NCI-H1436 treated with DMSO at 0.1 percent for 48 hours (cell line): ENCODE measurements at places on chromosomes 6 and 20.

GRCh38 chr20:38115205-38115604, 49.9 kb downstream of the TGM2 start:
- DNase-seq = no peak

DNA sequence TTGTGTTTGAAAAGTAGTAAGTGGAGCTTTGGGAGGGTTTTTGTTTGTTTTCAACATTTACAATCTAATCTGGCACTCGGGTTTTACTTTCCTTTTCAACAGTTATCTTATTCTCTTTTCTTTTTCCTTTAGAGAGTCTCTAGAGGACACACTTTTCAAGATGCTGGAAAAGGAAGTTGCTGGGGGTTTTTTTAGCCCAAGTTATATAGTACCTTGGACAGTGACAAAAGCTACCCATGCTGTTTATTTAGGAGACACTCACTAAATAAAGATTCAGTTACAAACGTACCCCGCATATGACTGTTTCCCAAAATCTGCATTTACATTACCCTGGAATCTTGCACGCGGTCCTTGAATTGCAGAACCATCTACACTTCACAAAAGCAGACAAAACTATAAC, 78.8 kb downstream of the MAP7 start:
- no peak for DNase-seq

DNA sequence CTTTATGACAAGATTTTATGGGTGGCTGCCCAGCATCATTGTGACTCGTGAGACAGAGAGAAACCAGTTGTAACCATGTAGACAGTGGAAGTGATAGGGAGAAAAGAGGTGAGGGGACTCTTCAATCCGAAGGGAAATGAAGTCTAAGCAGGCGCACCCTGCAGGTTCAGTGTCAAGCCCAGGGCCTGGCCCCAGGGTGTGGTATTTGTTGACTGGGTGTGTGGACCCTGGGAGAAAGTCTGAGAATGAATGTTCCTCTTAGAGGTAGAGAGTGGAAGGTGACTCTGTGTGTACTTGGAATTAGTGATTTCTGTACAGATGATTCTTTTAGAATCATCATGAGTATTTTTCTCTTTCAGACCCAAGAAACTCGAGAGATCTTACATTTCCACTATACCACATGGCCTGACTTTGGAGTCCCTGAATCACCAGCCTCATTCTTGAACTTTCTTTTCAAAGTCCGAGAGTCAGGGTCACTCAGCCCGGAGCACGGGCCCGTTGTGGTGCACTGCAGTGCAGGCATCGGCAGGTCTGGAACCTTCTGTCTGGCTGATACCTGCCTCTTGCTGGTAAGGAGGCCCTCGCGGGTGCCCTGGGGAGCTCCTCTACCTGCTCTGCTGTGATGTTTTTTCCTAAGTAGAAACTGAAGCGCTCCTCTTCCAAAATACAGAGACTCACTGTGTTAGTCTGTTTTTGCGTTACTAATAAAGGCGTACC, 68.0 kb downstream of the PTPN1 start:
- DNase-seq = no peak

- no peak for DNase-seq
These were observed 46.7 kb downstream of the TMEM170B start for GRCh38 chr6:11584244-11584643.

DNA sequence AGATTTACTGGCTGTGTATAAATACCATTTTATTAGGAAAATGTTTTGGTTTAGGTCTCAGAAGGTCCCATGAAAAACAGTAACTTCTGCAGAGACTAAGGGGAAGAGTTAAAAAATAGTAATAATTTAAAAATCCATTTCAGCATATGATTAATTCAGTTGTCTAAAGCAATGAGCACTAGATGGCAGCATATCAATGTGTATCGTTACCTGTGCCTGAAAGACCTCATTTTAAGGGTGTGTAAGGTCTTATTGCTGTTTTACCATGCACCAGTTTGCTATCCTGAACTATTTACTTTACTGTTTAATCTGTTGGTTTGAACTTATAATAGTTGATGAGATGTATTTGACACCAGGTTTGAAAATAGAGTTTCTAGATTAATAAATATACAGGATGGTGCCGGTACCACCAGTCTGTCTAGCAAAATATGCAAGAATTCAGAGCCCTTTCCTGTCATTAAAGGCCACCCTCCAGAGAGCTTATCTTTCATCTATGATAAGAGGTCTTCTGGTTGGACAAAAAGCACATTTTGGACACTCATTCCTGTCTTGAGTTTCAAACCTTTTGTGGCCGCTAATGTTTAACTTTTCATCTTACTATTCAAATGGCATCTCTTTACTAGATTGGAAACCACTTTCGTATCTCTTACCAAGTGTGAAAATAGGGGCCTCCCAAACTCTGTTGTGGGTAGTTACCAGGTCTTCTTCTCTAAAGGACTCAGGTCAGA, 8.9 kb upstream of the AHI1 start:
- no peak for DNase-seq

- DNase-seq = no peak
These were observed 18.4 kb downstream of the UBE3D start for GRCh38 chr6:83047065-83047754.
